NCI-H460 (cell line): ENCODE measurements at places on chromosomes 4 and X. TPM values are rescaled to one million over a fixed set of nuclear protein-coding genes. Genes with fewer than 3 reads are reported as not detected.

Gene GDI1
- 99.9 and 117 TPM in 2 replicates for total RNA-seq

GRCh38 chr4:111454961-111455360 lies 690.3 kb upstream of the FAM241A start:
- no peak for DNase-seq

Gene ASB11
- not detected in 2 replicates for total RNA-seq

DNA sequence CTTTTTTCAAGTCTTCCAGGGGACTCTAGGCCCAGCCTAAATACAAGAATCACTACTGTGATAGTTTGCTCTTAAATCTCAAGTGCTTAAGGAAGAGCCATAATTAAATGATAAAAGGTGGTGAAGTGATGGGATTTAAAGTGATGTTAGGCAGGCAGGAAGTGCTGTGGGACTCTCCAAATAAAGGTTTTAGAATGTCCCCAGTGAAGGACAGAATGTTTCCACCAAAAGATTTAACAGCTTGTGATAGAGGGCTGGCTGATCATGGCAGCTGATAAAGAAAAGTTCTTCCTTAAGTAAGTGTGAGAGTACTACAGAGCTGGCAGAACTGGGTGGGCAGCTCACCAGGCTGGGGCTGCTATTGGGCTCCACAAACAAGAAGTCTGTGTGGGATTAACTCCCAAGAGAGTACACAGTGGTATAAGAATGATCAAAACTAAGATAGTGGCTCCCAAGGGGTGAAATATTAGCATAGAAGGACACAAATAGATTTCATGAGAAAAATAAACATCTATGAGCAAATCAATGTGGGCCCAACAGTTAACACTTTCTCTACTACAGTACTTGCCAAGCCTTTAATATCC lies 637.2 kb upstream of the CPEB2 start:
- DNase-seq: no peak

DNA sequence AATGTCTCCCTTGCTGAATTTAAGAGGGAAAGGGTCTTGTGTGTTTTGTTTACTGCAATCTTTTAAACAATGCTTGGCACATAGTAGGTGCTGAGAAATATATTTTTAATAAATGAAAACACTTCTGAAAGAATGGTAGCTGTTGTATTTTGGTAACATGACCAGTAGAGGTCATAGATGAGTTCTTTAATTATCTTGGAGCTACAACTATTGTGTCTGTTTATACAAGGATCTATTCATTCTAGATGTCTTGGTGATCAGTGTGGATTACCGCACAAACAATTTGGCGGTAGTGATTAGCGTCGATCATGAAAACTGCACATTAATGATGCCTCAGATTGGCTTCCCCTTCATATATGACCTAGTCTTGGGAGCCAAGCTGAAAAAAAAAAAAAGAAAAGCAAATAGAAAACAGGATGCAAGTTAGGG lies 21.4 kb upstream of the SCRG1 start:
- DNase-seq: peak; percentile 9

GRCh38 chr4:109877400-109877799 lies 29.5 kb downstream of the LRIT3 start:
- DNase-seq: no peak

GRCh38 chrX:53713987-53714579 lies 27.6 kb upstream of the HUWE1 start:
- DNase-seq: no peak

- no peak for DNase-seq
Observed at GRCh38 chr4:169107528-169107927, 97.5 kb upstream of the CBR4 start.

- DNase-seq: no peak
Observed at GRCh38 chrX:53082773-53083616, 828 bp downstream of the TSPYL2 start.

Gene MAGEH1
- total RNA-seq: 9.4 and 10.8 TPM in 2 replicates
